ENCODE measurements at places on chromosomes 3 and 15.
A peak's percentile ranks its signal among the peaks of the same experiment; 100 is the strongest.

GRCh38 chr15:34795267-34796081 lies at the start of gene ACTC1:
TSS of gene ACTC1 (minus strand) at chr15:34795549. CDS start at chr15:34794808, 741 bp downstream.
- DNase-seq = peak; percentile 37

DNA sequence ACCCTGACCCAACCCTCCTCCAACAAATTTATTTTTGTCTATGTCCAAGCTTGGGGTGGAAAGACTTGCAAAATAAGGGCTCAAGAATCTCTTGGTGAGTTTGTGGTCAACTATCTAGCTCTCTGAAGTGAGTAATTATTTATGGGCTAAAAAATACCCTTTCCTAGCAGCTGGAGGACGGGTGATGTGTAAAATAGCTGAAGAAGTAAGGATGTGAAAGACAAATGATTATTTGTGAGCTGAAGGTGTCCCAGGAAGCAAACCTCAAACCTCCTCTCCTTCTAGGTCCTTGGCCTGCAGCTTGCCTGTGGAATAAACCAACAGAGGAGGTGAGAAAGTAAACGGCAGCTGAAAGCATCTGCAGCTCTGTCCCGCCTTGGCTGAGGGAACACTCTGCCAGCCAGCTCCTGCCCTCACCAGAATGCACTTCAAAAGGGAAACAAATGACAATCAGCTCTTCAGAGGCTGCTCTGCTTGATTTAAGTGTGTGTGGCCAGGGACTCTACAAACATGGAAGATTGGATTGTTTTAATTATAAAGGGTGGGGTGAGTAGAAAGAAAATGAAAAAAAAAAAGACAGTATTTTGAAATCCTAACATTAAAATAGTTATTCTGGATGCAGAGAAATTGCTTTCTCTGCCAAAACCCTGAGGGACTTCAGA lies 60.3 kb downstream of the TM4SF4 start:
- DNase-seq = peak; percentile 70

DNA sequence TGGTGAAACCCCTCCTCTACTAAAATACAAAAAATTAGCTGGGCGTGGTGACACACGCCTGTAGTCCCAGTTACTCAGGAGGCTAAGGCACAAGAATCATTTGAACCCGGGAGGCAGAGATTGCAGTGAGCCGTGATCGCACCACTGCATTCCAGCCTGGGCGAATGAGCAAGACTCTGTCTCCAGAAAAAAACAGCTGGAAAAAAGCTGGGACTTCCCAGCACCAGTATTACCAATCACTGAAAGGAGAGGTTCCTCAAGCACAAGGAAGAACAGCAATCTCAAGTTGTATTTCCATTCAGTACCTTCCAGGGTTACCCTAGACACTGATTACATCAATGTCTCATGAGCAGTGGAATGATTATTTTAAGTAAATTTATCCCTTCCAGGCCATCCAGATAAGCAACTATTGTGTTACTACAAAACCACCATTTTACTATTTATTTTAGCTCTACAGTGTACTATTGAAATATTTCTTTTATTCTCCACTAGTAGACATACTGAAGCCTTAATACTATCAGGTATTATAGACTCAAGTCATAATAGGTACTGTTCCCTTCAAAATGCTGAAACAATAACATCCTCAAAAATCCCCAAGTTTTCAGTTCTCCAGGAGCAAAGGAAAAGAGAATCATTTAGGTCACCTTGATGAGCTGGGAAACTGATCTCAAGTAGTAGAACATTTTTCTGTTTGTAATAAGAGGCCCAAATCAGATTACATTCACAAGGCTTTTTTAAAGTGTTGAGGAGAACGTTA lies 54.8 kb upstream of the VGLL4 start:
- peak; percentile 28 for DNase-seq

DNA sequence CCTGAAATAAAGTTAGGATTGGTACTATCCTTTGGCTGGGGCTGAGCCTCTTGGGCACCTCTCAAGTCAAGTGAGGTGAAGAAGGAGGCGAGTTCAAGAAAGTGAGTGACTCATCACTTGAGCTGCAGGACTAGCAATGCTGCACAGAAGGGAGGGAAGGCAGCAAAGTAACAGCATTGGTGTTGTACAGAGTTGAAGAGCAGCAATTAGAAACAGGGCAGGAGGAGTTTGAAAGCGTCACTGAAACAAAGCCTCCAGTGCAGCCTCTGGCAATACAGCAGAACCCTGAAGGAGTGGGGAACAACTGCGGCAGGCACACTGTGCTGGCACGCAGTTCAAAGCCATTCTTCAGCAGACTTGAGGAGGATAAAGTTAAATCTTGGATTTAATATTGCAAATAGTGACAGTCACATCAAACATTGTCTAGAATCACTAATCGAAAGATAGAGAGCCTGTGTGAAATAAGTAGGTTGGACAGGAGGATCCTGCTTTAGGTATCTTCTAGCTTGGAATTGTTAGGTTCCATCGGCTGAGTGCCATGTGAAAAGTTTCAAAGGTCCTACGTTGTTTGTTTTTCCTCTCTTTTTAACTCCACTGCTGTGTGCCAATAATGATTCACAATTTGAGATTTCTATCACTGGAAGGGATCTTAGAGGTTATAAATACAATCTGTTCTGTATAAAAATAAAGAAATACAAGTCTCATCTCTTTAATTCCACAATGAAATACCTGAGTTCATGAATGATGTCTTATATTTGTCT lies 479.8 kb downstream of the NAALADL2 start:
- peak; percentile 82 for DNase-seq

DNA sequence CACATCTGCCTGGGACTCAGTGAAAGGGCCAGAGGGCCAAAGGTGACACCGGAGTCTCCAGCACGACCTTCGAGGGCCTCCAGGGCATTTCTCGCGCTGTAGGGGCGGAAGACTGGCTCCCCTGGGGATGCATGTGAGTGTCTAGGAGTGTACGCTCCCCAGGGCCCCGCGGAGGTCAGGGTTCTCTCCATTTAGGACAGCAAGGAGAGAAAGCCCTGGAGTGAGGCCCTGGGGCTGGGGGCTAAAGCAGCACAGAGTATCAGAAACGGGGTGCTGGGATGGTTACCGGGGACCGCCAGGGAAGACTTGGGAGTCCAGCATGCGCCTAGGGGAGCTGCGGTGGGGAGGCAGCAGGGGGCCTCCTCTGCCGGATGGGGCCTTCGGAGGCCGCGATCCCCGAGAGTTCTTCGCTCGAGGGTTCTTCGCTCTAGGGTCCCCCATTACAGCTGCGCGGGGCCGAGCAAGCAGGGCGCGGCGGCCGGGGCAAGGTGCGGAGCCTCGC lies 595 bp upstream of the APBA2 start:
- DNase-seq = no peak

- no peak for DNase-seq
Measured at GRCh38 chr3:77868725-77869124, 828.8 kb downstream of the ROBO2 start.
